ENCODE measurements at places on chromosomes 4 and X.
A peak's percentile ranks its signal among the peaks of the same experiment; 100 is the strongest.

- DNase-seq = peak; percentile 57
These were observed 180.0 kb downstream of the DHRSX start for GRCh38 chrX:2320580-2321327.

DNA sequence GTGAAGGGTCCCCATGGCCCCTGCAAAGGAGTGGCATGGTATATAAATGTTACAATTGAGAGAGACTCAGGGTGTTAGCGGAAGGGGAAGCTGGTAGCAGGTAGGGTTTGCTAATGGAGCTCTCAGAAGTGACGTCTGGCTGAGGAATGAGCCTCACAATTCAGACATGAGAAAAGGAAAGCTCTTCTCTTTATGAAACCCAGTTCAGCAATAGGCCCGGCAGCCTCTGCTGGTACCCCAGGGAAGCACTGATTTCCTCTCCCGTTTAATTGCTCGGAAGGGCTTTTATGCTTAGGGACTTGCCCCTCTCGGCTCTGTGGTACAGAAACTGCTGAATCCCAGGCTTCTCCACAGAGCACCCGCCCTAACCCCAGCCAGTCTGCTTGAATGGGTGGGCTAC, 19.4 kb upstream of the AFAP1 start:
- DNase-seq = no peak

DNA sequence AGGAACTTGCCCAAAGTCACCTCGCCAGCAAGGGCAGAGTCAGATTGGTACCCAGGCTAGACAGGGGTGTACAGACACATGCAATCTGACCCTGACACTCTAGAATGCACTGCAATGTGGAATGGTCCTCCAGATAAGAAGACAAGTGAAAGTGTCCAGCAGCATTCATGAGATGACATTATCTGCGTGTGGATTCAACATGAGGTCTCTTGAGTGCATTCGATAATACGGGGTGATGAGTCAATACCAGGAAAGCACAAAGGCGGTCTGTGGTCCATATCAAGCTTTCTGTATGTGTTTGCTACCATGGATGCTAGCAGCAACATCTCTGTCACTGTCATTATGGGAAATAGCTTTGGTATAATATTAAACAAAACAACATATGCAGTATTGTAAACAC, 6.8 kb upstream of the XAGE3 start:
- DNase-seq = no peak

DNA sequence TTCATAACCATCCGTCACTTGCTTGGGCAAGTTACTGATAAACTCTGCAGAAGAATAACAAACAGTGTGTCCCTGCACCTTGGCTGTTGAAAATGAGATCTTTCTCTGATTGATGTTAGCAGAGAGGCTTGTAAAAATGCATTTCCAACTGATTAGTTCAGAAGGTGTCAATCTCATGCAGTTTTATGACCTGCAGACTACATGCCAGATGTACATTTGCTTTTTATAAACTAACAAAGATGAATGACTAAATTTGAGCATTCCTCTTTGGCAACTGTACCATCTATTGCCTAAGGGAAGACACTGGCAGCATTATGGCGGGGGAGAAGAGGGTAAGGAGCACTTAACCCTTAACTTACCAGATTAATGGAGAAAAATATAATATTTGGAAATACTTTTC, 192.8 kb downstream of the DCTD start:
- DNase-seq = peak; percentile 17

- no peak for DNase-seq
These were observed 297.6 kb downstream of the INPP4B start for GRCh38 chr4:142548491-142548890.

Measured in BJ (cell line).